ENCODE measurements at places on chromosomes 12 and 14.

- DNase-seq: peak; percentile 73
Measured at GRCh38 chr12:27733052-27733656, 22.5 kb downstream of the MRPS35 start.

- no peak for DNase-seq
Measured at GRCh38 chr12:25005376-25005775, 56.5 kb upstream of the BCAT1 start.

DNA sequence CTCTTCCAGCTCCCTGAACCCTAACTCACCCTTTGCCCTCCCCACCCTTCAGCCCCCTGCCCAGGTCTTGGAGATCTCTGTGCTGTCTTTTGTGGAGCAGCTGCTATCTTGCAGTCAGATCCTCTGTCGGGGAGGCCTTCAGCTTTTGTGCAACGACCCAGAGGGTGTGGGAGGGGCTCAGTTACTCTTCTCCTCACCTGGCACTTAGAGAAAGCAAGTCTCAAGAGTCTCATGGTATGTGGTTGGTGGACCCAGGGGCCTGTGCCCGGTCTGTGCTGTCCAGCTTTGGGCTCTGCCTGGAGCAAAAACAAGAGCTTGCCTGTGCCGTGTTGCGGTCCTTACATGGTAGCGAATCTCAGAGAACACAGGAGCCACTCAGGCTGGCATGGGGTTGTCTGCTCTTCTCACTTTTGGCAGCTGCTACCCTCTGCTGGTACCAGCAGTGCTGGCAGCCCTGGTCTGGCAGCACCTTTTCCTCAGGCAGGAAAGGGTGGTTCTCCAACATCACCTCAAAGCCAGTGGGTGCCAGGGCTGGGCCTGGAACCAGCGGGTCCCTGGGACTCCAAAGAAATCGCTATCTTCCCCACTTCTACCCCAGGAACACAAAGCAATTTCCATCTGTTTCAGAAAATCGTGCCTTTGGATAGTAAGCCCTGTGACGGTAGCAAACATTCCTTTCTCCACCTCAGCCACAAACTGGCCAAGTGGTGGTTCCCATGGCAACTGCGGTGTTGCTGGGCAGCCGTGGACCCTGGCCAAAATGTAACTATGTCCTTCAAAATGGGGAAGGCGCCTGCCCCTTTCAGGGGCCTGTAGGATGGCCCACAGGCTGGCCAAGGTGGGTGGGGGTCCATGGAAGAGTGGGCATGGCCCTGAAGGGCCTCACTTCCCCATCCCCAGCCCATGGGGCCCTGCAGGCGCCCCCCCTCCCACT is 90.0 kb downstream of the RIN3 start:
- DNase-seq: peak; percentile 57

- DNase-seq: no peak
Measured at GRCh38 chr12:54437243-54437642, 18.2 kb upstream of the ITGA5 start.

GRCh38 chr12:79686171-79686570 is 4.6 kb downstream of the PAWR start:
- no peak for DNase-seq

DNA sequence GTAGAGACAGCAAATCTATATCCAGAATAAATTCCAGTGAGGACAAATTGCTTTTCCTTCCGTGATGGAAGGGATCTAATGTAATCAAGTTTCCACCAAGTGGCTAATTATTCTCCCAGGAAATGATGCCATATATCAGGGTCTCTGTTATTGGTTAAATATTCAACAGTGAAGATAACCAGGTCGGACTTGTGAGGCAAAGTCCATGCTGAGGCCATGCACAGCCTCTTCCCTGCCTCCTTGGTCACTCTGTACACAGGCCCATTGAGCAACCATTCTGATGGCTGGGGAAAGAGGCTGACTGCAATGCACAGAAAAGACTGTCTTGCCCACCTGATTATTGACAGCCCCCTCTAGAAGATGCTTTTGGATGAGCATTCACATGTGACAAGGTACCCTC is 90.1 kb downstream of the TNFAIP2 start:
- no peak for DNase-seq

- DNase-seq: no peak
Measured at GRCh38 chr12:33012226-33012625, 115.6 kb upstream of the PKP2 start.

DNA sequence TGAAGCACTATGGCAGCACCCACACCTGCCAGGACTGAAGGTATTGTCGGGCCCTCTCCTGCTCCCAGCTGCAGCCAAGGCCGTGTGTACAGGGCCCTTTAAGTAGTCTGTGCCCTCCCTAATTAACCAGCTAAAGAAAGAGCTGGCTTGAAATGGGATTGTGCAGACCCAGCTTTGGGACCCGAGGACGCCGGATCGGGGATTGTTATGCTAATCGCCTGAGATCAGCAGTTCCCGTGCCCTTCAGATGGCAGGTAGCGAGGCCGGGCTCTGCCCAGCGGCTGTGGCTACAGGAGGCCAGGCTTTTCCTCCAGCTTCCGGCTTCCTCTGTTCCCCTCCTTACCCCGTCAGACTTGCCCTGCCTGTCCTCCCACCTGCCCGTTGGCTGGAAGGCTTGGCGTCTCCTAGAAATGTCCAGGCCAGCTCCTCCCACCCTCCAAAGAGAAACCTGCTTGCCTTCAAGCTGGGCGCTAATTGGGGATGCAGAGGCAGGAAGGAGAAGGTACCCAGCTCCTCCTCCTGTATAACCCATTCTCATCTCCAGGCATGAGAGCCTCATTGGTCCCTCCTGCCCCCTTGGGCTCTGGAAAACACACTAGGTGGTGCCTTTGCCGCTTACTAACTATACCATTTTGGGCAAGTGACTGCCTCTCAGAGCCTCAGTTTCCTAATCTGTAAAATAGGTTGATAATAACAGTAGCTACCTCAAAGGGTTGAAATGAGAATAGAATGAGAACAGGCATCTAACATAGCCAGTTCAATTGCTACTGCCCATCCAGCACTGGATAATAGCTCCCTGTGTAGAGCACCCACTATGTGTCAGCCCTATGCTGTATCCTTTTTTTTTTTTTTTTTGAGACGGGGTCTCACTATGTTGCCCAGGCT is 25.8 kb upstream of the MSI1 start:
- DNase-seq: no peak

- DNase-seq: no peak
Measured at GRCh38 chr12:113069149-113069548, 12.6 kb downstream of the DTX1 start.

- no peak for DNase-seq
Measured at GRCh38 chr12:91074154-91074709, 16.4 kb upstream of the KERA start.

DNA sequence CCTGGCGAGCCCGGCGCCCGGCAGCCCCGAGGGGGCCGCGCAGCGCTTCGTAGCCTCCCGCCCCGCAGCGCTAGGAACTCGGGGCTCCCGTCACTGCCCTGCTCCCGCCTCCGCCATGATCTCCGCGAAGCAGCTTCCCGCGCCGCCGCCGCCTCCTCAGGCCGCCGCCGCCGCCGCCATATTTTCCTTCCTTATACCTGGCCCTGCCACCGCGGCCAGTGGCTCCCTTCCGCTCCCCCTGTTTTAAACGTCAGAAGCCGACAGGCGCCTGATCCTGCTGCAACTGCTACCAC is 286 bp downstream of the PPP4R3A start:
- DNase-seq: no peak

DNA sequence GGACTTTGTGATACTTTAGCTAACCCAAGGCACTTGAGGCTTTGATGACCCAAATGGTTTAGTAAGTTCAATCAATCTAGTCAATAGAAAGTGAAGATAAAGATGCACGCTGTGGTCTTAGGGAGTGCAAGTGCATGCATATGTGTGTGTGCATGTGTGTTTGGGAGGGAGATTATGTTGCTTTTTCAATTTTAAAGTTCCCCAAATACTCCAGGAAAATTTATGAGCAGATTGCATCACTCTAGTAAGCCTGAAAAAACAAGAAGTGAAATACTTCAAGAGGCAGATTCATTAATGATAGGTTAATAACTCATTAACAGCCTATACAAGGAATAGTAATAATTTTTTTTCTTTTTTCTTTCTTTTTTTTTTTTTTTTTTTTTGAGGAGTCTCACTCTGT is 12.4 kb upstream of the SIX1 start:
- DNase-seq: no peak

GRCh38 chr14:61528591-61529021 is 166.7 kb upstream of the HIF1A start:
- DNase-seq: peak; percentile 30

GRCh38 chr12:107632246-107632645 is 53.4 kb upstream of the PWP1 start:
- peak; percentile 49 for DNase-seq

DNA sequence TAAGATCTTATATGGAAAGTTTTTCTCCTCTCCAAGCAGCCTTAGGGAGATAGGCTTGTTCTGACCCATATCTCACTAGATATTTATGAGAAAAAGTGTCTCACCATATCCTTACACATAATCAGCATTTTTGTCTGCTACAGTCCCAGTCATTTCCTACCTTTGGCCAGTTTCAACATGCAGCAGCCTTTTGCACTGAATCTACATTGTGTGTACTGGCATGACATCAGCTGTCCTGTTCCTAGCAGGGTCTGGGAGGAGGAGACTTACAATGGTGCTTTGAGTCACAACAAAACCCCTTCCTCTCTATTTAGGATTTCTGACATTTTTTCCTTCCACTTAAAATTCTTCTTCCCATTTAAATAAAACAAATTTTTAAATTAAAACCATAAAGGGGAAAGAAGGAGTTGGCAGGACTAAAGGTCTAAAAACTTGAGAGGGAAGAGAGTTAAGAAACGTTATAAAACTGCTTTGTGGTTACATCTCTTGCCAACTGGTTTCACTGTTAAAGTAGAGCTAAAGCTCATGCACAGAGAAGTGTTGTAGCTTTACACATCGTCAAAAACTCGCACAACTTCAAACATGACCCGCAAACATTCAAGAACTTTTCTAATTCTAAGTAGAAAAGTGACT is 53.3 kb upstream of the CERS5 start:
- peak; percentile 65 for DNase-seq

GRCh38 chr12:43306066-43306465 is 245.9 kb downstream of the ADAMTS20 start:
- peak; percentile 34 for DNase-seq

DNA sequence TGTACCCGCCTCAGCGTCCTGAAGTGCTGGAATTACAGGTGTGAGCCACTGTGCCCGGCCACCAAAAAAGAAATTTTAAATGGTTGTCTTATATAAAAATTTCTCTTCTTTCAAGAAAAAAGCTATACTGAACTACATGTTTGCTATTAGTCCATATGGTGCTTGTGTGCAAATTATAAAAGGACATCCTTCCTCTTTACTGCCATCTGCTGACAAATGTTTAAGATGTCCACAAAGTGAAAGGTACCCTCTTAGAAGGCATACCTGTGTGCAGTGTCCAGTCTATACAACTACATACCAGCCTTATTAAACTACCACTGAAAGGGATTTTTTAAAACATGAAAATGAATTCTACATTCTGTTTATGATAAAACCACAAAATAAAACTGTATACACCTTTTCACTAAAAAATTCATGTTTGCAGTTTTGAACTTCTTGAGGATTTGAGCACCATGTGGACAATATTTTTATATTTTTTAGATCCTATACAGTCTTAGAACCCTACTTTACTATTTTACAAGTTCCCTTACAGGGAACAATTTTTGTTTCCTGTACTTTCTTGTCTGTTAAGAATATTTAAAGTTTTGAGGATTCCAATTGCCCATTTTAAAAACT is 32.8 kb upstream of the TOMM20L start:
- peak; percentile 72 for DNase-seq

DNA sequence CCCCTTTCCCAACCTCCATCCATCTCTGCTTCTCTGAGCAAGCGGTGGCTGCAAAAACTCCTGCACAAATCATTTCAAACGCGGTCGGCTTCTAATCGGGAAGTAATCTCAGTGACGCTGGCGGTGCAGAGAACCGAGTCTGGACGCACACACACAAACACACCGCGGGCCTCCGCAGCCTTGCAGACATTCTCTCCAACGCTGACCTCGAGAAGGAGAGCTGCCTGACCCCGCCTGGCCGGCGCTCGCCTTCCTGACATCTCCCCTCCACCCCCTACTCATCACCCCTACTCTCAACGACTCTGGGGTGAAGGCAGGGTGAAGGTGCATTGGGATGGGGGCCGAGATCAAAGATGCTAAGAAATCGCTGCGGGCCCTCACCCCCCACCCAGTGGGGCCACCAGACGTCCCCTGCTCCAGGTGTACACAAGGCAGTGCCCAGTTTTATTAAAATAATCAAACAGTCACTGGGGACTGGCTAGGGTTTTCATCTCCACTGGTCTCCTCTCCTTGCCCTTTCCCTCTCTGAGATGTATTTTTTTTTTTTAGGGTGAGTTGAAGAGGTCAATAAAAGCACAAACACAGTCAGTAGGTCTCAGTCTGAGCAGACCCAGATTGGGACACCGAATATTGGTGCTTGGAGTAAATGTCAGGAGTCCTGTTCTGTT is 506 bp upstream of the TBX5 start:
- no peak for DNase-seq

DNA sequence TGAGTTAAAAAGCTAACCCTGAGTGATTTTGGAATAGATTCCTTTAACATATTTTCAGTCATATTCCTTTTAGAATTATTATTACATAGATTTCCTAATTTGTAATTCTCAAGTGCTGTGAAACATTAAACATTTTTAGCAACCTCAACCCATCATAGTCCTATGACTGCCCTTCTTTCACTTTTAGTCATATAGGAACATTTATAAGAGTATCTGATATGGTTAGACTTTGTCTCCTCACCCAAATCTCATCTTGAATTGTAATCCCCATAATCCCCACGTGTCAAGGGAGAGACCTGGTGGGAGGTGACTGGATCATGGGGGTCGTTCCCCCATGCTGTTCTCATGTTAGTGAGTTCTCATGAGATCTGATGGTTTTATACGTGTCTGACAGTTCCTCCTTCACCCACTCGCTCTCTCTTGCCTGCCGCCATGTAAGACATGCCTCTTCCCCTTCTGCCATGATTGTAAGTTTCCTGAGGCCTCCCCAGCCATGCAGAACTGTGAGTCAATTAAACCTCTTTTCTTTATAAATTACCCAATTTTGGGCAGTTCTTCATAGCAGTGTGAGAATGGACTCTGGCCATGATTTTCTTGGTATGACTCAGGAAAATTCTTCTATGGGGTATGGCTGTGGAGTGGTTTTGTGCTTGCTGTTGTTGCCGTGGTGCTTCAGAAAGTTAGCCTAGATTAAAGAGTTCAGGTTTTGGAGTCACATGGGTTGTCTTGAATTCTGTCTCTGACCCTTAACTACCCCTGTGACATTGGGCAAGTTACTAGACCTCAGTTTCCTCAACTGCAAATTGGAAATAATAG is 83.9 kb downstream of the FUT8 start:
- DNase-seq: no peak

GRCh38 chr12:23368590-23368989 is 580.9 kb downstream of the SOX5 start:
- DNase-seq: no peak
